ENCODE measurements at places on chromosomes 2 and 18.

GRCh38 chr2:188272121-188272520 lies 19.6 kb upstream of the GULP1 start:
- DNase-seq, result no peak

GRCh38 chr2:102238039-102238756 lies 51.4 kb downstream of the IL1RL2 start:
- DNase-seq, result peak; percentile 62

DNA sequence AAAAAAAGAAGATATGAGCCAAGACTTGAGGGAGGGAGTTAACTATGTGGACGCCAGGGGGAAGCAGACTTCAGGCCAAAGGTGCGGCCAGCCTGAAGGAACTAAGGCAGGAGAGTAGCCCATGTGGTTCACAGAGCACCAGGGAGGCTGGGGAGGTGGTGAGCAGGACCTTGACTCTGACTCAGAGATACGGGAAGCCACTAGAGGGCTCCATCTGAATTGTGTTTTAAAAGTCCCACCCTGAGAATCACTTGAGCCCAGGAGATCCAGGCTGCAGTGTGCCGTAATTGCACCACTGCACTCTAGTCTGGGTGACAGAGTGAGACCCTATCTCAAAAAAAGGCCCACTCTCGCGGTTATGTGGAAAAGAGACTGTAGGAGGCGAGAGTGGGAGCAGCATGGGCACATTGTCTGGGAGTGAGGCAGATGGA lies 12.3 kb downstream of the CEP192 start:
- peak; percentile 80 for DNase-seq

- no peak for DNase-seq
Observed at GRCh38 chr2:11748861-11749645, 2.6 kb downstream of the LPIN1 start.

DNA sequence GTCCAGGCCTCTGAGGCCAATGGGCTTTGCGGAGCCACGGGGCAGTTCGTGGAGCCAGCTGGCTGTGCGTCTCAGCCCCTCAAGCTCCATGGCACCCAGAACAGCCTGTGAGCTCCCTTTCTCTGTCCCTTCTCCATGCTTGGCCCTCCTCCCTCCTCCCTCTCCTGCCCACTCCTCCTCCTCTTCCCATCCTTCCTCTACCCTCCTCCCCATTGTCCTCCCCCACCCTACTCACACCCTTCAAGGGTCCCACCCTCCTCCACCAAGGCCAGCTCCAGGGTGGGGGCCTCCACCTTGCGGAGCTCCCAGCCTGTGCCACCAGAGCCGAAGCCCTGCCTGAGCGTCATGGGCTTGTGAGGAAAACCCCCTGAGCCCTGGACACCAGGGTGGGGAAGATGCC lies 269.0 kb downstream of the ATAD2B start:
- no peak for DNase-seq

GRCh38 chr2:201257381-201257955 lies 2.9 kb upstream of the CASP8 start:
- peak; percentile 18 for DNase-seq

DNA sequence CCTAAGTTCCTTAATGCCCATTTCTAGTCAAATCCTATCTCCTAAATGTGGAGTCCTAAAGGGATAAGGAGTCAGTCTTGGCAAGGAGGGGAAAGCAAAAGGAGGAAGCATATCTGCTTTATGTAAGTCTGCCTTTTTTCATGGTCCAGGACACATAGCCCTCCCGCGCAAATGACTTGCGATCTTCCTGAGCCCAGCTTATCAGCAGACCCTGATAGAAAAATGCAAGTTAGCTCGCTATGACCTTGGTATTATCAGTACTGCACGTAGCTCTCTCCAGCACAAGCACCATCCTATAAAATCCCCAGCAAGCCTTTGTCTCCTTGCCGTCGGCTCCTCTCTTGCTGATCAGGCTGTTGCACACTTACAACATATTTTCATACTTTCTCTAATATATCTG lies 281.4 kb upstream of the KCNH7 start:
- no peak for DNase-seq

- no peak for DNase-seq
Observed at GRCh38 chr2:27903018-27903417, 12.5 kb downstream of the BABAM2 start.

DNA sequence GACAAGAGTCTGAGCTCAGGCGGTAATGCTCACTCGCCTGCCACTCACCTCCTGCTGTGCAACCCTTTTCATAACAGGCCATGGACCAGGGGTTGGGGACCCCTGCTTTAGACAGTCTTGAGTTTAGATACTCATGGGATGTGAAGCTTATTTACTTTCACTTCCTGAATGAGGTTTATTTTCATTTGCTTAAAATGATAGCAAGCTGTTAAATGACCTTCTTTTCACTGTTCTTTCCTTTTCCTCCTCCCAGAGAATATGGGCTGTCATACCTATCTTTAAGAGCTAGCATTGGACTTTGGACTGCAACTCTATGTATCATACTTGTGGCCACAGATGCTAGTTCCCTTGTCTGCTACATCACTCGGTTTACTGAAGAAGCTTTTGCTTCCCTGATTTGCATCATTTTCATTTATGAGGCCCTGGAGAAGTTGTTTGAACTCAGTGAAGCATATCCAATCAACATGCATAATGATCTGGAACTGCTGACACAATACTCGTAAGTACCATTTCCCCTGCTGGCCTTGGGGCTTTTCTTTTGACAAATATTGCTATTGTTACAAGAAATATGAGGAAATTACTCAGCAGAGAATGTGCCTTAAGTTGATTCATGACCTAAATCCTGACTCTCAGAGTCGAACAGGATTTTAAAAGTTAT lies 168.5 kb downstream of the DPP4 start:
- peak; percentile 51 for DNase-seq

- DNase-seq, result peak; percentile 75
Observed at GRCh38 chr2:218745559-218746469, 35.2 kb downstream of the TTLL4 start.
